ENCODE measurements at places on chromosomes 11 and 22. TPM values are rescaled to one million over a fixed set of nuclear protein-coding genes. Genes with fewer than 3 reads are reported as not detected.

GRCh38 chr22:34015642-34016041 lies 95.4 kb upstream of the LARGE1 start:
- no peaks in the 10 kb centered on the region for H3K4me1 ChIP-seq
- H3K27ac ChIP-seq, result no peak overlapping the region
- peaks cover 5% of the 10 kb centered on the region for H3K27me3 ChIP-seq
- H3K36me3 ChIP-seq, result no peaks in the 10 kb centered on the region

GRCh38 chr11:19919050-19919561 lies 206.5 kb downstream of the NAV2 start:
- peaks cover 64% of the 10 kb centered on the region for H3K4me1 ChIP-seq
- no peaks in the 10 kb centered on the region for H3K36me3 ChIP-seq
- H3K27ac ChIP-seq, result peak overlapping the region; percentile 94
- H3K4me3 ChIP-seq, result no peak overlapping the region
- H3K27me3 ChIP-seq, result no peaks in the 10 kb centered on the region

The DCHS1 gene
- total RNA-seq, result 0.20 TPM

GRCh38 chr11:113256431-113257202 lies 57.8 kb upstream of the TTC12 start:
- H3K27ac ChIP-seq, result no peak overlapping the region
- no peak for DNase-seq
- H3K27me3 ChIP-seq, result no peaks in the 10 kb centered on the region

DNA sequence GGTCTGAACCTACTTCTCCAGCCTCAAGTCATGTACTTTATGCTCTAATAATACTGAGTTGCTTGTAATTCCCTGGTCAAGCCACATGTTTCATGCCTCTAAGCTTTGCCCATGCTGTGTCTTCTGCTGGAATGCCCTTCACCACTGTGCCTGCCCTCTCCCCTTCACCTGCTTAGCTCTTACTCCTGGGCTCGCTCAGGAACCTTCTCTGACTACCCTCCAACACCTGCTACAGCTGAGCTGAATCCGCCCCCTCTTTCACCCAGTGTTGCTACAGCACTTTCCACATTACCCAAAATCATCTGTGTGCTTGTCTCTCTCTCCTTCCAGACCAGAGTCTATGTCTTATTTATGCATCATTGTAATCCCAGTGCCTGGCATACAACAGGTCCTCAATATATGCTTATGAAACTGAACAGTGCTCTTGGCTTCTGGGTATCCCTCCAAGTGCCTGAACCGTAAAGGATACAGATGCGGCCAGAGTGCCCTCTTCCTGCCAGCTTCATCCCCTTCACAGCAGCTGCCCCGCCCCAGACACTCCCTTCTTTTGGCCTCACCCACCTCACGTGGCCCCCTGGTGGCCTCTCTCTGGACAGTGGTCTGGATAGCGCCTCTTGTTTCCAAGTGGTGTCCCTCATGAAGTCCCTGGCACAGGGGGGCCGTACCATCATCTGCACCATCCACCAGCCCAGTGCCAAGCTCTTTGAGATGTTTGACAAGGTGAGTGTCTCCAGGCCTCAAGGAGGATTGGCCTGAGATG lies 7.1 kb downstream of the ABCG4 start:
- no peaks in the 10 kb centered on the region for H3K4me1 ChIP-seq
- peaks cover 24% of the 10 kb centered on the region for H3K27me3 ChIP-seq
- DNase-seq, result no peak
- no peak overlapping the region for H3K27ac ChIP-seq

- H3K4me1 ChIP-seq, result peaks cover 18% of the 10 kb centered on the region
- no peak for DNase-seq
- no peak overlapping the region for H3K27ac ChIP-seq
- no peaks in the 10 kb centered on the region for H3K36me3 ChIP-seq
- 0 out of 2 replicates have a peak, but pooled peaks cover 4% of the 10 kb centered on the region for H3K27me3 ChIP-seq
These were observed 13.7 kb upstream of the CPT1A start for GRCh38 chr11:68855205-68855981.

- no peaks in the 10 kb centered on the region for H3K36me3 ChIP-seq
- no peaks in the 10 kb centered on the region for H3K27me3 ChIP-seq
- no peak for DNase-seq
- H3K4me1 ChIP-seq, result no peaks in the 10 kb centered on the region
- no peak overlapping the region for H3K27ac ChIP-seq
These were observed 282.3 kb upstream of the CCDC90B start for GRCh38 chr11:83568516-83568915.

The LRP5 gene
- 129 TPM for total RNA-seq

DNA sequence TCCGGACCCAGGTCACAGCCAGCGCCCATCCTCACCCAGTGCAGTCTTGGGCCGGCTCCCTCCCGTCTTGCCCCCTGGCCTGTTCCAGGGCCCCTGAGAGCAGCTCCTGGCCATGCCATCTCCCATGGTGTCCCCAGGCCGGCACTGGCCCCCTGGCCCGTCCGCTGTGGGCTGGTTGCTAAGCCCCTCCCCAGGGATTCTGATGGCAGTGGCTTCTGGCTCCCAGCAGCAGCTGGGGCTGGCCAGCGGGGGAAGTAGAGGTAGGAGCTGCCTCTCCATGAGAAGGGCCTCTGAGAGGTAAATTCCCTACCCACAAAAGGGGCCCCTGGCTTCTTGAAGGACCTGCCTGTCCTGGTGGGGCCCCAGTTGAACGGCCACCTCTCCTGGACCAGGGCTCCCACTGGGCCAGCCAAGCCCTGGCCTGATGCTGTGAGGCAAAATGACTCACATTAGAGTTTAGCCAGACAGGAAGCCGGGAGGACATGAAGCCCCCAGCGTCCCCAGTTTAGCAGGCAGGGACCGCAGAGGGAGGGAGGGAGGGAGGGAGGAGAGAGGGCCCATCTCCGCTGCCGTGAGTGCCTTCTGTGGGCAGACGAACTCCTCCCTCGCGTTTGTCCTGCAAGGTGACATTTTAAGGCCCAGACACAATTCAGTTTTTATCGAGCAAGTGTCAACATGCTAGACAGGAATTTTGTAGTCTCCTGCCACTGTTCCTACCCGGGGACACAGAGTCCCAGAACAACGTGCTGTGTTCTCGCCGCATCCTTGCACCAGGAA lies 32.9 kb upstream of the GAL start:
- H3K27ac ChIP-seq, result no peak overlapping the region
- H3K4me1 ChIP-seq, result no peaks in the 10 kb centered on the region

DNA sequence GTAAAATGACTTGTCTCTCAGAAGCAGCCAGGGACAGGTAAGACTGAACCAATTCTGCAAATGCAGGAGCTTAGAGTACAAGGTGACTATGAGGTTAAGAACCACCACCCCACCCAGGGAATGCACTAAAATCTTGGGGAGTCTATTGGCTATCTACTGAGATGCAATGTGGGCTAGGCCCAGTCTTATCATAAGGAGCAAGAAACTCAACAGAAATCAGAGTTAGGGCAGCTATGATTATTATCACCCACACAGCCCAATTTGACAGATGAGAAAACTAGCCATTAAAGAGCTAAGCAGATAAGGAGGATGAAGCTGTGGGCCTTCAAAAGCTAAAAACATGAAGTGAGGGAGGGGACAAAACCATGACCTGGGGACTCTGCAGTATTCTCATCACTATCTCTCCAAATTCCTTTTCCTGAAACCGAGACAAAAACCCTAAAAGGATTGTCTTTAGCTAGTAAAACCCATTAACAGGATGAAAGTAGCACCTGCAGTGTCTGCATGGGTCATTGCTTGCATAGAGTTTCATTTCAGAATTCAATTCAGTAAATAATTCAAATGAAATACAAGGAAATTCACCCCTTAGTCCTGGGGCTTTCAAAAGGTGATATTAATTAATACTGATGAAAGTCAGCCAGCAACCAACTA lies 68.8 kb upstream of the USP47 start:
- H3K4me1 ChIP-seq, result no peaks in the 10 kb centered on the region
- H3K27ac ChIP-seq, result no peak overlapping the region
- H3K4me3 ChIP-seq, result no peak overlapping the region
- DNase-seq, result no peak

DNA sequence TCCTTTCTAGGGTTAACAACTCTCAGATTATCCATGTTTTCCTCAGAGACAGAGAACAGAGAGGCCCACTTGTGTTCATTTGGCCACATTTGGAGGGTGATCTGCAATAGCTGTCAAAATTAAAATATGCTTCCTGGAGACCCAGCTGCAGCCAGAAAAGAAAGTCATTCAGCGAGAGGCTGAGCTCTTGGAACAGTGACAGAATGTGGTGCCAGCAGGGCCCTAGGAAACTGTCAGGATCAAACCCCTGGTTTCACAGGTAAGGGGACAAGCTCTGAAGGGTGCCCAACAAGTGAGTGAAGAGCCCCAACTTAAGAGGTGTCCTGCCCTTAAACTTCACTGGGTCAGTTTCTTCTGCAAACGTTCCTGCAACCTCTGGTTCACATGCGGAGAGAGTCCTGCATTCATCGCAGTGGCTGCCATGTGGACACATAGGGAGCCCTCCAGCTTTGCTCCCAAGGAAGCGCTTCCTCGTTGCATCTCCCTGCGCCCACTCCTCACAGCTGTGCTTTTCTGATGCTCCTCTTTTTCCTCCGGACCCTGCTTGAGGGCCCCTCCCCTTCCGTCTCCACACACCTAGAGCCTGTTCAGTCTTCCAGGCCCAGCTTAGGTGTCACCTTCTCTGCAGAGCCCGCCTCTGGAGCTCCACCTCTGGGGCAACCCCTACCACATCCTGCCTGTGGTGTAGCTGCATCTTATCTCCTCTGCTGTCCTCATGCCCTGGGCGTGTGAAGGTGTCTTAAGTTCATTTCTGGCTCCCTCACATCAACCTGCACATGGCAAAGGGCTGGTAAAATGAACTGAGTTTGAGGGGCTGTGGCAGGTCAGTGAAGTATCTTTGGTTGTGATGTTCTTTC lies 3.9 kb downstream of the UCP3 start:
- no peaks in the 10 kb centered on the region for H3K36me3 ChIP-seq
- no peak overlapping the region for H3K27ac ChIP-seq
- DNase-seq, result no peak
- H3K27me3 ChIP-seq, result no peaks in the 10 kb centered on the region
- no peaks in the 10 kb centered on the region for H3K4me1 ChIP-seq

DNA sequence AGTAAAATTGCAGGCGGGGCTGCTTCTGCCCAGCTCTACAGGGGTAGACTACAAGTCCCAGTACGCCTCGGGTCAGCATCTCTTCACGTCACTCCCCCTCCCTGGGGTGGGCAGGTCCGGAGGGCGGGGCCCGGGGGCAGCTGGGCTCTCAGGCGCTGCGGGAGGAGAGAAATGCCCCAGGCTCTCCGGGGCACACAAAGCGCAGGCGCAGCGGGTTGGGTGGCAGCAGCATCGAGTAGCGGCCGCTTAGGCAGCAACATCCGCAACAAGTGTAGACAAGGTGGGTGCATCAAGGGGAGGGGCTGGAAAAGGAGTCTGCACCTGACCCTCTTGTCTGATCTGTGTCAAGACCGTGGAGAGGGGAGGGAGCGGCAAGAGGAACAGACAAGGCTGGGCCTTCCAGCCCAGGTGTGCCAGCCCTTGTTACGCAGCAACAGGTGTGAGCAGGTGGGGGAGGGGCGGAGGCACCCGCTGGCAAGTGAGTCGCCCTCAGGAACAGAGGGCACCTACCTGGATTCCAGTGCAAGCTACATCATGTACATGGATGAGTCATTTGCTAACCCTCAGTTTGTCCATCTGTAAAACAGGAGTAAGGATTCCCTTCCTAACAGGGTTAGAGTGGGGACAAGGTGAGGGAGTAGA lies 1.2 kb downstream of the PLEKHB1 start:
- H3K4me1 ChIP-seq, result peaks cover 7% of the 10 kb centered on the region
- H3K27ac ChIP-seq, result no peak overlapping the region
- no peaks in the 10 kb centered on the region for H3K36me3 ChIP-seq
- no peaks in the 10 kb centered on the region for H3K27me3 ChIP-seq

The ACR gene
- total RNA-seq, result not detected

GRCh38 chr22:28147401-28147800 lies 228.3 kb upstream of the PITPNB start:
- H3K27ac ChIP-seq, result no peak overlapping the region
- H3K27me3 ChIP-seq, result no peaks in the 10 kb centered on the region
- H3K4me1 ChIP-seq, result no peaks in the 10 kb centered on the region
- H3K36me3 ChIP-seq, result no peaks in the 10 kb centered on the region

The LRRC74B gene
- 0.25 TPM for total RNA-seq

GRCh38 chr11:6567371-6567745 lies 36.1 kb downstream of the RRP8 start:
- no peak overlapping the region for H3K4me3 ChIP-seq
- H3K27me3 ChIP-seq, result no peaks in the 10 kb centered on the region
- H3K36me3 ChIP-seq, result no peaks in the 10 kb centered on the region
- H3K27ac ChIP-seq, result no peak overlapping the region

GRCh38 chr11:130731401-130731800 lies 184.9 kb downstream of the SNX19 start:
- DNase-seq, result no peak
- no peaks in the 10 kb centered on the region for H3K4me1 ChIP-seq
- H3K27ac ChIP-seq, result no peak overlapping the region
- H3K27me3 ChIP-seq, result no peaks in the 10 kb centered on the region

DNA sequence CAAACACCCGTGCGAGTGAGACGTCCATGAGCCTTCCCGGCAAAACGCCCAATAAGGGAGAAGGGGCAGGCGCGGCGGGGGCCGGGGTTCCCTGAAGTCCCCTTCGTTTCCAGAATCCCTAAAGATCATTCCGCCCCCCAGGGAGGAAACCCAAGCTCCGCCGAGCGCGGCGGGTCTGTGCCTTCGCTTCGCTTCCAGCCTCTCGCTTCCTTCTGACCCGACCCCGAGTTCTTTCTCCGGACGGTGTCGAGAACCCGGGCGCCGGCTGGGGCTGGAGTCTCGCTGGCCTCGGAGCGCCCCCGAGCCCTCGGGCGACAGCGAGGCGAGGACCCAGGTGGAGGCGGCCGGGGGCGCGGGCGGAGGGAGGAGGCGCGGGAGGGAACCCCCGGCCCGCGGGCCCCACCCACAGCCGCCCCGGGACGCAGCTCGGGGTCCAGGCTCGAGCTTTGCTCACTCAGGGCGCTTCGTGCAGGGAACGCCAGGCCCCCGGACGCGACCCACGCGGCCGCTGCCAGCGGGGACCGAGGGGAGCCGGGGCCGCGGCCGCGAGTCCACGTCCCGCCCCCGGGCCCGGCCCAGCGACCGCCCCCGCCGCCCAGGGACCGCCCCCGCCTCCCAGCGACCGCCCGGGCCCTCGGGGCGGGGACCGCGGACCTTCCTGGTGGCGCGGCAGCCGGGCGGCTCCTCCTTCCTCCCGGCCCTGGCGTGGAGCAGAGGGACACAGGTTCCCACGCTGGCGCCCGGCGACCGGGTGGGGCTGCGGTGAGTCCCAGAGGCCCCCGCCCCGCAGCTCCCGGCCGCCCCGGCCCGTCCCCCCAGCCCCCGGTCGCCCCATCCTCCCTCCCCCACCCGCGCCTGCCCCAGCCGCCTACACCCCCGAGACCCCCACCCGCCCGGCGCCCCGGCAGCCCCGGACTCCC lies at the start of gene PGGHG:
Gene PGGHG, plus strand, starts transcription at position 649 of the 920 bp plus-strand sequence. CDS start 691 bp downstream, outside the sequence.
- H3K4me3 ChIP-seq, result peak within 1 kb of the TSS; percentile 63
- H3K4me1 ChIP-seq, result no peaks in the 10 kb centered on the region
- no peaks in the 10 kb centered on the region for H3K36me3 ChIP-seq
- no peak within 1 kb of the TSS for H3K27ac ChIP-seq
- H3K27me3 ChIP-seq, result no peaks in the 10 kb centered on the region

- H3K36me3 ChIP-seq, result peaks cover 22% of the 10 kb centered on the region
- peak; percentile 8 for DNase-seq
- H3K4me3 ChIP-seq, result peak overlapping the region; percentile 85
These were observed 697 bp upstream of the PAFAH1B2 start for GRCh38 chr11:117143390-117143789.

- H3K27ac ChIP-seq, result no peak overlapping the region
- 0 out of 2 replicates have a peak, but pooled peaks cover 5% of the 10 kb centered on the region for H3K4me1 ChIP-seq
- no peak overlapping the region for H3K4me3 ChIP-seq
- no peaks in the 10 kb centered on the region for H3K27me3 ChIP-seq
- no peaks in the 10 kb centered on the region for H3K36me3 ChIP-seq
- no peak for DNase-seq
These were observed 20.5 kb upstream of the GRIA4 start for GRCh38 chr11:105589346-105589745.

The YPEL4 gene
- 0.48 TPM for total RNA-seq

GRCh38 chr11:2428322-2428795 lies 16.0 kb downstream of the TRPM5 start:
- H3K27ac ChIP-seq, result no peak overlapping the region
- H3K4me1 ChIP-seq, result no peaks in the 10 kb centered on the region
- DNase-seq, result no peak
- no peak overlapping the region for H3K4me3 ChIP-seq
